ENCODE measurements at places on chromosomes 13 and 19.

- peak; percentile 73 for DNase-seq
These were observed 2.0 kb downstream of the ELF1 start for GRCh38 chr13:41017159-41017558.

- no peak for DNase-seq
These were observed 58.5 kb downstream of the ARHGAP35 start for GRCh38 chr19:46919324-46919723.

DNA sequence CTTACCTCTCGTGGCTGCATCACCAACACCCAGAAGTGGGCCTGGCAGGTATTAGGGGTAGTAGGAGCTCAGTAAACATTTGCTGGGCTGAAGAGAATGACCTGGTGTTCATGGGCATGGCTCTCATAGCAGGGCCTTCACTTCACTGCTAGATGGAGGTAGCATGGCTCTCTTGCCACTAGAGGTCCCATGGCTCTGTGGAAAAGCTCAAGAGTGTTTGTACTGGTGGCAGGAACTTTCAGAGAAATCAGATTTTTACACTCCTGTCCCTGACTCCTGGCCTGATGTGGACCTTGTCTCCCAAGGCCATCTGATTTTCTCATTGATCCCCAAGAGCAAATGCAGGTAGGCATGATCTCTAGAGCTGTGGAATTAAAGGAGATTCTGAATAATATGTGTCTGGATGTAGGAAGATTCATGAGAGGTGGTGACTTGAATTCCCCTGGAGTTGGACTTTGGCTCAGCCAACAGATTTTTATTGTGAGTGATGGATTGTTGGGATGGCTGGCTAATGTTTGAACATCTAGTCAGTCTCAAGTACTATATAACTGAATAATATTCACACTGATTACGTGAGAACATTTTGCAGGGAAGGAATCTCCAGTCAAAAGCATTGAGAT is 5.7 kb downstream of the ZNF574 start:
- DNase-seq: peak; percentile 60

GRCh38 chr13:24006520-24007248 is 109.4 kb upstream of the C1QTNF9B start:
- no peak for DNase-seq

DNA sequence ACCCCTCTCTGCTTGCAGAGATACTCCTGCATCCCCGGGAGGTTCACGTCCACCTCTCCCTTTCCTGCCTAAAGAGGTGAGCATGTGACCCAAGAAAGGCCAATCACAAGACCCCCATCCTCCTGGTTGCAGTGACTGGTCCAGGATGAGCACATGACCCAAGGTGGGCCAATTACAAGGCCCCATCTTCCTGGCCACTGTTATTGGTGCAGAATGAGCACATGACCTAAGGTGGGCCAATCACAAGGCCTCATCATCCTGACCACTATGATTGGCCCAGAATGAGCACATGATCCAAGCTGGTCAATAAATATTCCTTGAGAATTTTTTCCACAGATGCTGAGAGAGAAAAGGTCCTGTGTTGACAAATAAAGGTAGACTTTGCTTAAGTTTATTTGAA is 350.7 kb downstream of the EFNB2 start:
- DNase-seq: no peak

DNA sequence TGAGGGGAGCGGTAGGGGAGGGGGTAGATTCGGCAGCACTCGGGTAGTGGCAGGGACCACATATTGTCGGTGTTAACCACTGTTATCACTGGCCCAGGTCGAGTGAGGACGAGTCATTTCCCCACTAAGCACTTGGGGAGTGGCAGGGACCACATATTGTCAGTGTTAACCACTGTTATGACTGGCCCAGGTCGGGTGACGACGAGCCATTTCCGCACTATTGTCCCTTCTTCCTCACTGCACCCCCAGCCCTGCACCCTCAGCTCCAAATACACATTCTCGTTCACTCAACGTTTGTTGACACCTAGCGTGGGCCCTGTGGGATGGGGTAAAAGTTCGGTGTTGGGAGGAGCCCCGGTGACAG is 467 bp upstream of the CLN5 start:
- peak; percentile 88 for DNase-seq

GRCh38 chr13:109989155-109989554 is 202.8 kb upstream of the IRS2 start:
- DNase-seq: no peak

DNA sequence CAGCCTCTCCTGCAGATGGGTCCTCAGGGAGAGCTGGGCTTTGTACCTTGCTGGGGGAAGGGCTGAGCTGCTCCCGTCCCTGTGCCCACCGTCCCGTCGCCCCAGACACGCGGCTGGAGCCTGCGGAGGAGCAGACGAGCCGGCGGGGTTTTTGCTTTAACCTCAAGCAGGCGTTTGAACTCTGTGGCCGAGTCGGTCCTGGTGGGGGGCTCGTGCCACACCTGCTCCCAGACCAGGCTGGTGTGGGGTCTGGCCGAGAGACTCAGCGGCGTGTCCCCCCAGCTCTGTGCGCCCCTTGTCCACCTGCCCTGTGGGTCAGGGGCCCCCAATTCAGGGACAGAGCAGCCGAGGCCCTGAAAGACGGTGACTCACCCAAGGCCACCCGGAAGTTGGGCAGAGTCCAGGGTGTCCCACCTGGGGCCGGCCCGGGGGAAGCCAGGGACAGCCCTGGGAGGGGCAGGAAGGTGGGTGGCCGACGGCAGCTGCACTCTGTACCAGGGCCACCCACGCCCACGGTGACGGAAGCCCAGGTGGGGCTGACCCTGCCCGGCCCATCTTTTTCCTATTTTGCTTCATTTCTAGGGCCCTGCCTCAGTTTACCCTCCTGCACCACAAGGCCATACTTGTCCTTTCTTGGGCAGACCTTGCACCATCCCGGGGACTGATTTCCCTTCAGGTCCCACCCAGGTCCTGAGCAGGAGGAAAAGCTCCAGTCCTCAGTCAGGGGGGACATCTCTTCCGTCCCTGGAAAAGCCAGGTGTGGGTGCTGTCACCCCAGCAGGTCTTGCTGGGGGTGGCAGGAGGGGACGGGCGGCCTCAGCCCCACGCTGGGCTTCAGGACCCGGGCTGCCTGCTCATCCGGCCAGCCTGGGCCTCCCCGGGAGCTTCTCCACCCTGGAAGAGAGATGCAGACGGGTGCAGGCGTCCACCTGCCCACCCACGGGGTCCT is 5.3 kb downstream of the EFNA2 start:
- no peak for DNase-seq

- DNase-seq: no peak
These were observed 27.2 kb downstream of the PLEKHJ1 start for GRCh38 chr19:2208975-2209374.

- DNase-seq: no peak
These were observed 661 bp upstream of the BABAM1 start for GRCh38 chr19:17266589-17266974.

GRCh38 chr13:23461544-23461943 is 28.0 kb upstream of the SACS start:
- DNase-seq: no peak

DNA sequence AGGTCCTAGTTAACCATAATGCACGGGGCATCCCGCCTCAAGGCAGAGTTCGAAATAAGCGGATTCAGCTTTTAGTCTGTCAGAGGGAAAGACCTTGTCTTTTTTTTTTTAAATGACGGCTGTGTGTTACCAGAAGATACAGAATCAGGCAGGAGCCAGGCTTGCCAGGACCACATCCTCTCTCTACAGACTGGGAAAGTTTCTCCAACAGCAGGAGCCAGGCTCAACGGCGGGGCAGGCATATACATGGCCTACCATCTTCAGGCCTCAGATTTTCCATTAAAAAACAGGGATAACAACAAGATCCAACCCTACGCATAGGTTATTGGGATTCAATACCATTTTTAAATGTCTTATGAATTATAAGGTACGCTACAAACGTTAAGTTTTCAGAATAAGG is 17.8 kb downstream of the IRS2 start:
- DNase-seq: no peak

DNA sequence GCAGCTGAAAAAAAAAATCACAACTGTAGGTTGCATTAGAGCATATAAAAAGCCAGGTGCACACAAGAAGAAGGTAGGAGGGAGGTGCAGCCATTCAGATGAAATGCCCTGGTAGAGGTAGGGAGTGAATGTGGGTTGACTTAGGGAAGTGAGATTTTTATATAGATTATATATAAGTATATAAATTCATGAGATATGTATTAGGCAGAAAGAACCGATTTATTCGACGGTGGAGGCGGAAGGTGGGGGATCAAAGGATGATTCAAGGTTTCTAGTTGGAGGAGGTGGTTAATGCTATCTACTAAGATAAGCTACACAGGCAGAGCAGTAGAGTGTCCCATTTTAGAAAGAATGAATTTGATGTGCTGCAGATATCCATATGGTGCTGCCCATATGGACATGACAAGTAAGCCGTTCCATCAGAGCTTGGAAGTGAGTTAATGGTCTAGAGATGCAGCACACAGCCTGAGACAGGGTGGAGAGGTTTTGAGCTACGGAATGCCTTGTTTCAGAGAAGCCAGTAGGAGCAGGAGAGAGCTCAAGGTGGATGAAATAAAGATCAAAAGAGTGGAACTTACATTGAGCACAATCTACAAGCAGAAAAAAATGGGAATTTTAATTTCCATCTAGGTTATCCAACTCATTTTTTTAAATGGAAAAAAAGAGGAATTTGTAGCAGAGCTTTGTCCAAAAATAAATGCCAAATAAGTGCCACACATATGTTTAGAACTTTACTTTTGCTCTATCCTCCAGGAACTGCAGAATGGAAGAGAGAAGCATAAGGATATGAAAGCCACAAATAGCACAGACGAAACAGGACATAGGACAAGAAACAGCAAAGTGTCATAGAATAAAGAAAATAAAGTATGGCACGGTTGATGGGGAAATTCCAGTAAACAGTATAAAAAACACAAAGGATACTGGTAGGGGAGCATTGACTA is 177.3 kb downstream of the PCDH9 start:
- DNase-seq: no peak

DNA sequence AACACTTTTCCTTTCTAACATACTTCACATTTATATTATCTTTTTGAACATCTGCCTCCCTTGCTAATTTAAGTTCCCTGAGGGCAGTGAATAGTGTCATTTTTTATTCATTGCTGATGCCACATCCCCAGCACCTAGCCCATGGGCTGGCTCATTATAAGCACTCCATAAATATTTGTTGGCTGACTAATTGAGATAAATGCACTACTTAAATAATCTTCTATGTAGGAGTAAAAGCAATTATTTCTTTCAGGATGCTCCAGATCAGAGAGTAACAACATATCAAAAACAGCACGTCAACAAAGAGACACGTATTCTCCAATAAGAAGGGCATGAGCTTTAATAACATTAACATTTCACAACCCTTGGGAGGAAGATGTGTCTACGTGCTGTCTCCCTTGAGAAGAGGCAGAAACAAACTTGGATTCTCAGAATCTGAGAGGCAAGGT is 228.2 kb downstream of the LHFPL6 start:
- no peak for DNase-seq

- no peak for DNase-seq
These were observed 20.4 kb downstream of the FAM187B start for GRCh38 chr19:35208121-35208520.

GRCh38 chr13:24308068-24308445 is 1.3 kb upstream of the C1QTNF9 start:
- no peak for DNase-seq

DNA sequence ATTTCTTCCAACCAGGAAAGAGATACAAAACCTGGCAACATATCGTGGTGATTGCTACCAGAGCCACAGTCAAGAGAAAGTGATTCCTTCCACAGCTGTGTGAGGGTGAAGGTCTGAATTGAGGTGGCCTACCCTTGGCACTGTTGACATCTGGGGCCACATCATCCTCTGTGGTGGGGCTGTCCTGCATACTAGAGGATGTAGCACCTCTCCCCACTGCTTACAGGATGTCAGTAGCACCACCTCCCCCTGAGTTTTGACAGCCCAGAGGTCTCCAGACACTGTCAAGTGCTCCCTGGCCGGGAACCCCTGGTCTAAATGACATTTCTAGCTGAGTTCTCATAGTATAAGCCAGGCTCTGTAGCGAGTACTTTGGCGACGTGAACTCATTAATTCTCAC is 15.5 kb downstream of the PTGER1 start:
- no peak for DNase-seq

DNA sequence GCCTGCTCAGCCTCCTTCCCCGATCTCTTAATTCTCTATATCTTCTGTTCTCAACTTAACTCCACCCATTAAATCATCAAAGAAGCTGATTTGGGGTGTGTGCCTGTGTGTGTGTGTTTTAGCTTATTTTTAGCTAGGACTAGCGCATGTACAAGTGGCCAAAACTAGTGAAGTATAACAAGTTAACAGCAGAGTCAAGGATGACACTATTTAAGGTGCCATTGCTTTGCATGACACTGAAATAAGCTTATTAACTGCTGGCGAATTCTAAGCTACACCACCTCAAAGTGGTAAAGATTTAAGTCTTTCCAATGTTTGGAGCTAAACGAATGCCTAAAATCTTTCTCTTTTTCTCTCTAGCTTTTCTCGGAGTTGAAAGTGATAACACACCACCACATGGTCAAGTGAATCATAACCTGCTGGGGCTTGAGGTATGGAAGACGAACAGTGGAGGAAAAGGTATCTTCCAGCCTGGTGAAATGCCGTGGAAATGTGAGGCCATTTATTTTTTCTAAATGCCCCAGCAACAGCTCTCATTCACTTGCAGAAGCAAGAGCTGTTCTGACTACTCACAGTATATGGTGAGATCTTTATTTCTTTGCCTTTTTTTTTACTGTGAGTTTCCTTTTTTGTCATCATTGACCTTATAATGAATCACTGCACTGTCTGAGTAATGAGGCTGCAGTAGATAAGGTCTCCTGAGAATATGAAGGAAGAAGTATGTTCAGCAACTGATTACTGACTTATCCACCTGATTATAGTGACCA is 570.3 kb downstream of the PCDH9 start:
- no peak for DNase-seq

GRCh38 chr19:2051773-2052704 is 995 bp upstream of the MKNK2 start:
- peak; percentile 82 for DNase-seq

DNA sequence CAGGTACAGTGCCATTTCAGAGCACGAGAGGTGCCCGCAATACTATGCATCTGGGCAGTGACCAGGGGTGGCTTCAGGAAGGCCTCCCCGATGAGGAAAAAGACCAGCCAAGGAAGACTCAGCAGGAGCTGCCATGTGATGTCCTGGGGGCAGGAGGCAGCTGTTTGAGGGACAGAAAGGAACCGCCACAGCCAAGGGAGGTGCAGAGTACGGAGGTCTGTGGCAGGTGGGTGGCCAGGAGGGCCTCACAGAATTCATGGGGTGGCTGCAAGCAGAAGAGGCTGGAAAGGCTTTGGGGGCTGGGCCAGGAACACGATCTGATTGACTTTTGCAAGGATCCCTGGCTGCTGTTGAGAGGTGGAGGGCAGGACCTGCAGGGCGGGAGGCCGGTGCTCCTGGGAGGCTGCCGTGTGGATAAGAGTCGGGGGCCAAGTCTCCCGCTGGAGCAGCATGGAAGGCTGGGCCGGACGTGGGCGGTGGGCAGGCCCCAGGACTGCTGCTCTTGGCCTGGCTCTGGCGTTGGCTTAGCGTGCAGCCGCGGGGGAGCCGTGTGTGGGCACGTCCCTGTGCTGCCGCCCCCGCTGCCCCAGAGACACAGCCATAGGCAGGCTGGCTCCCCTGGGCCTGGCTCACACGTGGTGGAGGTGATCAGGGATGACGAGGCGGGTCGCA is 29.1 kb downstream of the CEBPA start:
- DNase-seq: no peak

Measured in GM12865 (cell line).